ENCODE measurements at places on chromosomes 12 and 14.

GRCh38 chr12:127162902-127163301, 1104.1 kb upstream of the TMEM132C start:
- peak; percentile 16 for DNase-seq

DNA sequence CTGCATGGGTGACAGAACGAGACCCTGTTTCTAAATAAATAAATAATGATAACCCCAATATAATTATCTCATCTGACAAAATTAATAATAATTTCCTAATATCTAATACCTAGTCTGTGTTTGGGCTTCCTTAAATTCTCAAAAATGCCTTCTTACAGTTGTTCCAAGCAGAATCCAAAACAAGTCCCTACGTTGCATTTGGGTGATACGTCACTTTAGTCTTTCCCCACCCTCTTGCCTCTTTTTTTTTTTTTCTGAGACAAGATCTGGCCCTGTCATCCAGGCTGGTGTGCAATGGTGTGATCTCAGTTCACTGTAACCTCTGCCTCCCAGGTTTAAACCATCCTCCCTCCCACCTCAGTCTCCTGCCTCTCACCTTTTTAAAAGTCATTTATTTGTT, 26.7 kb downstream of the VEZT start:
- DNase-seq, result no peak

- no peak for DNase-seq
These were observed 80.0 kb downstream of the IFNG-AS1 start for GRCh38 chr12:68069275-68069674.

GRCh38 chr12:12927211-12928079, 24.5 kb downstream of the GPRC5D start:
- no peak for DNase-seq

GRCh38 chr14:104930526-104931303, 6.0 kb downstream of the PLD4 start:
- DNase-seq, result no peak

- DNase-seq, result peak; percentile 89
These were observed at the start of gene WSB2 for GRCh38 chr12:118061011-118061872. TSS of gene WSB2 (minus strand) at chr12:118061179. CDS start at chr12:118061048, 131 bp downstream.

- DNase-seq, result no peak
These were observed 1003.9 kb downstream of the FLRT2 start for GRCh38 chr14:86533834-86534233.

GRCh38 chr12:131909081-131909751, 14.8 kb downstream of the ULK1 start:
- no peak for DNase-seq

GRCh38 chr12:98656289-98657101, 11.4 kb downstream of the APAF1 start:
- no peak for DNase-seq

GRCh38 chr14:28001002-28001401, 765.6 kb upstream of the FOXG1 start:
- no peak for DNase-seq

DNA sequence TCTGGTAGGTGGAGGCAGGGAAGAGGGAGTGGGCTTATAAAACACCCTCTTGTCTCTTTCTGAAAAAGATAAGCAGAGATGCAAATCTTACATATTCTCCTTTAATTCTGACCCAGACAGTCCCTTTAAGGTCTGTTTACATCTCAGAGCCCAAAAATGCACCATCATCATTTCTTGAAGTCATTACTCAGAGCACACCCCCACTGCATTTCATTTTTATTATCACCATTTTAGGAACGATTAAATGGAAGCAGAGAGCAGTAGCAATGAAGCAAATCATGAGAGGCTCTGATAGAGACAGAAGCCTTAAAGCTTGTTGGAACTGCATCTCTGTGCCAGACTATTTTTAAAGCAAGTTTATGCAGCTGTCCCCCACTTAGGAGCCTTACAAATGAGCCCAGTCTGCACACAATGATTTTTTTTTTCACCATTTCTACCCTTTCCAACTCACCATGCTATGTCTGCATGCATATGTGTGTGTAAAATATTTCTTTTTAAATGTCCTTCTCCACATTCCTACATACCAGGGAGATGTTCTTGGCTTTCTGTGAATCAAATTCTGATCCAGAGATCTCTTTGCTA, 311.0 kb downstream of the GRIN2B start:
- no peak for DNase-seq

- DNase-seq, result no peak
These were observed 49.1 kb downstream of the FAM222A start for GRCh38 chr12:109762673-109763191.

- DNase-seq, result no peak
These were observed 6.3 kb downstream of the NUAK1 start for GRCh38 chr12:106132175-106133135.

DNA sequence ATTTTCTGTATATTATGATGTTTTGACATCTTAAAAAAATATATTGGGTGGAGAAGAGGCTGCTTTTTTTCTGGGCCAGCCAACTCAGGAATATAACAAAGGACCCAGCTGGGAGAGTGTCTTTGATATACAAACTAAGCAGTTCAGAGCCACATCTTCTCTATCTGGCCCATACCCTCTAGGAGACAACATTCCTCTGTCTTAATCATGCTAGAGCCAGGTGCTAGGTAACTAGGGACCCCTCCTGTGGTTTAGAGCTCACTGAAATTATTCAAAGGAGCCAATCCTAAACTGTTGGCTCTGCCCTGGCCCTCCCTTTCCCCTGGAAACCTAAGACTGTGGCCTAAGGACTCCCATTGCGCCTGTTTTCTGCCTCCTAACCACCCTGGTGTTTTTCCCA, 193.1 kb upstream of the DIO2 start:
- DNase-seq, result no peak

- DNase-seq, result no peak
These were observed 17.3 kb upstream of the ZDHHC22 start for GRCh38 chr14:77158882-77159255.

GRCh38 chr14:30980980-30981379, 44.5 kb upstream of the AP4S1 start:
- no peak for DNase-seq

- no peak for DNase-seq
These were observed 150.6 kb upstream of the HMGA2 start for GRCh38 chr12:65673732-65674131.

DNA sequence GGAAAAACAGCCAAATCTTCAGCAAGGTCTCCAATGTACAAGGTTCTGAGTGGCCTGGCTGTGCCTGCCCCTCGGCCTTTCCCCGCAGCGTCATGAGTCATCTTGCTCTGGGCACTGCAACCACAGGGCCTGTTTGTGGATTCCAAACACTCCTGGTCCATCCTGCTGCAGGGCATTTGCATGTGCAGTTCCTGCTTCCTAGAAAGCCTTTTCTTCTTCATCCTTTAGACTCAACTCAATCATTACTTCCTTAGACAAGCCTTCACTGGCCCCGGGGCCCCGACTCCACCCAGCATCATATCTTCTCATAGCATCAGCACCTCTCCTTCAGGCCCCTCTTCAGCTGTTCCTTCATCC, 101.8 kb upstream of the EGLN3 start:
- DNase-seq, result no peak

- DNase-seq, result no peak
These were observed 41.2 kb upstream of the CCT2 start for GRCh38 chr12:69544087-69544486.

- DNase-seq, result no peak
These were observed 169.1 kb downstream of the SLC5A8 start for GRCh38 chr12:101040936-101041335.

GRCh38 chr12:50550530-50551223, 45.9 kb downstream of the DIP2B start:
- DNase-seq, result peak; percentile 30

DNA sequence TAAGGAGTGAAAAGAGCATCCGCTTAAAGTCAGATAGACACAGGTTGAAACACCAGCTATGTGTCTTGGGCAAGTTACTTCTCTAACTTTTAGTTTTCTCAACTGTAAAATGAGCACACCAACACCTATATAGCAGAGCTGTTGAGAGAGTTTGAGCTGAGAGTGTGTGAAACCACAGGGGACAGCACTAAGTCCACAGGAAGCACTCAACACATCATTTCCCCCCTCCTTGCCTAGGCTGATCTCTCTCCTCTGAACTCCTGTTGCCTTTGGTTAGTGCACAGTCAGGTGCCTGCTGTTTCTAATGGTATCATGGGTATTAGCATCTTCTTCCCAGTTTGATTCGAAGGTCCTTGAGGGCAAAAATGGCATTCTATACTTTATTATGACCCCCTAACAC, 176.7 kb downstream of the DPF3 start:
- DNase-seq, result no peak

DNA sequence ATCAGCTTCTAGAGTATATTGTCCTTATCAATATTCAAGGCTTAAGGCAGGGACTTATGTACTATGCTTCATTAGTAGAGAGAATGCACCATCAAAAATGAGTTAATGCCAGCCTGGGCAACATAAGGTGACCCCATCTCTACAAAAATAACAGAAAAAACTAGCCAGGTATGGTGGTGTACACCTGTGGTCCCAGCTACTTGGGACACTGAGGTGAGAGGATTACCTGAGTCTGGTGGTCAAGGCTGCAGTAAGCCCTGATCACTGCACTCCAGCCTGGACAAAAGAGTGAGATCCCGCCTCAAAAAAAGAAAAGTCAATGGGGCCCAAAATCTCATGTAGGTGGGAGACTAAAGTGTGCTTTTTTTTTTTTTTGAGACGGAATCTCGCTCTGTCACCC, 8.8 kb downstream of the PPP4R3A start:
- no peak for DNase-seq

- DNase-seq, result no peak
These were observed 532.0 kb downstream of the TMEM121 start for GRCh38 chr14:106058342-106058741.

- DNase-seq, result no peak
These were observed 73.9 kb downstream of the ANO4 start for GRCh38 chr12:100868487-100868886.

DNA sequence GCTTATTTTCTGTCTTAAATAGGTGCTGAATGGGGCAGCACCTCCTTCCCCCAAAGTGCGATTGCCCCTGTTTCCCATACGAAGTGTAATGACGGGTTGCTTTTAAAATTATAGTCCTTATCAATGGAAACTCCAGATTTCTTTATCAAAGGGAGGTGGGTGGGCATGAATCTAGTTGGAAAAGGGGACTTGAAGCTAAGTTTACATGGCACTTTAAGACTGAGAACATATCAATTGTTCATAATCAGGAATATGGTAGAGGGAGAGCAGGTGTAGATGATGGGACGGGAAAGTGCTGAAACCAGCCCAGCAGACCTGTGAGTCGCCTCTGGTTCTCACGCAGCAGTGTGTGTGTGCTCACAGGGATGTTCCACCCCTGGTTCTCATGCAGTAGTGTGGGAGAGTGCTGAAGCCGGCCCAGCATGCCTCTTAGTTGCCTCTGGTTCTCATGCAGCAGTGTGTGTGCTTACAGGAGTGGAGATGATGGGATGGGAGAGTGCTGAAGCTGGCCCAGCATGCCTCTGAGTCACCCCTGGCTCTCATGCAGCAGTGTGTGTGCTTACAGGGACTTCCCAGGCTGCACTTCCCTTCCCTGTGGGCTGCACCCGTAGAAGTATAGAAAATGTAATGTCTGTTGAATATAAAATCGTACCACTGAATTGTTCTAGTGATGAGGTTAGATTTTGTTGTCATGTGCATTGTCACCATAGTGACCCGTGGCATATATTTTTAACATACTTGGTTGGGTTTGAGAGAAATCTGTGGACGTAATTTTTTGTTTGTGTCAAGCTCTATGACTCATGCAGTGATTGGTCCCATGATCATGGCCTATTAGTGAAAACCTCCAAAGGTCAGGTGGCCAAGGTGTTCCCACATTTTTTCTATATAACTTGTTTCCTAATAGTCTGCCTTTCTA, 51.6 kb downstream of the GPATCH2L start:
- peak; percentile 96 for DNase-seq

- no peak for DNase-seq
These were observed 30.9 kb upstream of the ANKRD9 start for GRCh38 chr14:102540315-102541028.

DNA sequence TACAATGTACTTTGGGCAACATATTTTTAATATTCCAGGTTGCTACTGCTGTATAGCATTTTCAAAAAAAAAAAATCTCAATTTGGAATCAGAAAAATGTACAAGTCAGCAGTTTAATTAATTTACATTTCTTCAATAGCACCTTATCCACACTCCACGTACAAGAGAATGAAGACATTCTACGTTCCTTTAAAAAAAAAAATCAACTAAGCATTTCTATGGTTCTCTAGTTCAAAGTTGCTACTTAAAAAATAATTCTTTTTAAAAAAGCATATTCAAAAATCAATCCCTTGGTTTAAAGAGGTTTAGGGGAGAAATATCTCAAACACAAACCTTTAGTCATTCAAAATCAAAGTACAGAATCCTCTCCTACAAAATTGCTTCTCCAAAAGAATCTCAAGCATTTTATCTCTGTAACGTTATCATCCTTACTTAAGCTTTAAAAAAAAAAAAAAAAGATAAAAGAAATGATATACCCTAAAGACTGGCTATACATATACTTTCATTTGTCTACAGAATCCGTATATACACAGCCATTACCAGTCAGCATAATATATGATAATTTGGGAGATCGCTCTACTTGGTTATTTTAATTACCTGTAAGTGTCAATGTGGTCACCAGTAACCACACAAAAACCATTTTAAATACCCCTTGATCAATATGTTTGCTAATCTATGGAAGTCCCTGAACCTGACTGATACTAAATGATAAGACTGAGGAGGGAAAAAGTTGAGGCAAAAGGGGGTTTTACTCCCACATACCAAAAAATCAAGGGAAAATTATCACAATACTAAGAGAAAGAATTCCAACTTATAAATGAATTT, 2.7 kb downstream of the MED13L start:
- DNase-seq, result no peak

DNA sequence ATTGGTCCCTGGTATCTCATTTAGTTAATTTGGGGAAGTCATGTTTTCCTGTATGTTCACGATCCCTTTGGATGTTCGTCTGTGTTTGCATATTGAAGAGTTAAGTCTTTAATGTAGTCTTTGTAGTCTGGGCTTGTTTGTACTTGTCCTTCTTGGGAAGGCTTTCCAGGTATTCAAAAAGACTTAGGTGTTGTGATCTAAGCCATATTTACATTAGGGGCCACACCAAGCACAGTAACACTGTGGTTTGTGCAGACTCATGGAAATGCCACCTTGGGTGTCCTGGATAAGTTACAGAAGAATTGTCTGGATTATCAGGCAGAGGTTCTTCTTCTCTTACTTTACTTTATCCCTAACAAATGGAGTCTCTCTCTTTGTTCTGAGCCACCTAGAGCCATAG, 380.3 kb downstream of the CCER1 start:
- no peak for DNase-seq
